CD4-positive, alpha-beta memory T cell (primary cell): ENCODE measurements at places on chromosomes 6 and 20. TPM values are rescaled to one million over a fixed set of nuclear protein-coding genes. Genes with fewer than 3 reads are reported as not detected.

GRCh38 chr6:4084444-4085331 lies 5.8 kb upstream of the FAM217A start:
- DNase-seq, result no peak
- H3K4me1 ChIP-seq, result no peaks in the 10 kb centered on the region
- no peaks in the 10 kb centered on the region for H3K36me3 ChIP-seq

DNA sequence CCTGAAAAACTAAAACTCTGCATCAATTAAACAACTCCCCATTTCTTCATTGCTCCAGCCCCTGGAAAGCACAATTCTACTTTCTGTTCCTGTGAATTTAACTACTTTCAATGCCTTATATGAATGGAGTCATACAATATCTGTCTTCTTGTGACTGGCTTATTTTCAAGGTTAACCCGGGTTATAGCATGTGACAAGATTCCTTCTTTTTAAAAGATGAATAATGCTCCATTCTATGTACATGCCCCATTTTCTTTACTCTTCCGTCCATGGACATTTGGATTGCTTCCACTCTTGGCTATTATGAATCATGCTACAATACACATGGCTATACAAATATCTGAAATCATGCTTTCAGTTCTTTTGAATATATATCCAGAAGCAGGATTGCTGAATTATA lies 334.9 kb upstream of the ID4 start:
- H3K4me3 ChIP-seq, result no peak overlapping the region
- DNase-seq, result no peak
- no peaks in the 10 kb centered on the region for H3K27me3 ChIP-seq
- no peaks in the 10 kb centered on the region for H3K4me1 ChIP-seq
- no peaks in the 10 kb centered on the region for H3K36me3 ChIP-seq
- no peak overlapping the region for H3K27ac ChIP-seq

DNA sequence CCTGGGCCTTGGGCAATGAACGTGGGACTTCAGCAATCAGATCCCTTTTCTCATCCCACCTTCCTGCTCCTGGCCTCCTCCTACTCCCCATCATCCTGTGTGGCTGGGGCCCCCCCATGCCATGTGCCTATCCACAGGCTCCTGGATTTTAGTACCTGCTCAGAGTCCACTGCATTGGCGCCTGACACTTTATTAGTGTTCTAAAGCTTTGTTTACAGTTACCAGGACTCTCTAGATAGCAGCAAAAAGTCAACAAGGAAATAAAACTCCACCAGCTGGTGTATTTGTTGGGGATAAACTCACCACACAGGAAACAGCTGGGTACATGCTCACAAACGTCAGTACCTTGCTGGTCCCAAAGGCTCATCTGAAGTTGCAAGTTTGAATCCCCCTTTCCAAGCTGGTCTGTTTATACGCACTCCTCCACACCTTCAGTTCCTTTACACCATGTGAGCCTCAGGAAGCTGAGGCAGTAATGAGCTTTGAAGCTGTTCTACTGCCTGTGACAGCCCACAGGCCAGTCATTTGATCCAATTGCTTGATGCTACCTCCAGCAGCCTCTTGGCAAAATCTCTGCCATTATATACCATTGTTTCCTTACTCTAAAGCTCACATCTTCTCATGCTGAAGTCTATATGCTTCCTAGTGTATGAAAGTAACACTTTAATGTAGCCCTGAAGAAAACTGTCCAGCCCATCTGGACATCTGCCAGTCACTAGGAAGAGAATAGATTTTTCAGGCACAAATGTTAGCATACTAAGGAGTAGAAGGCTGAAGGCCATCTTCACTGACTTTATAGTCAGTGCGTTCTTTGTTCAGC lies 76.6 kb downstream of the ANKEF1 start:
- no peak overlapping the region for H3K4me3 ChIP-seq
- no peaks in the 10 kb centered on the region for H3K36me3 ChIP-seq
- no peak for DNase-seq

DNA sequence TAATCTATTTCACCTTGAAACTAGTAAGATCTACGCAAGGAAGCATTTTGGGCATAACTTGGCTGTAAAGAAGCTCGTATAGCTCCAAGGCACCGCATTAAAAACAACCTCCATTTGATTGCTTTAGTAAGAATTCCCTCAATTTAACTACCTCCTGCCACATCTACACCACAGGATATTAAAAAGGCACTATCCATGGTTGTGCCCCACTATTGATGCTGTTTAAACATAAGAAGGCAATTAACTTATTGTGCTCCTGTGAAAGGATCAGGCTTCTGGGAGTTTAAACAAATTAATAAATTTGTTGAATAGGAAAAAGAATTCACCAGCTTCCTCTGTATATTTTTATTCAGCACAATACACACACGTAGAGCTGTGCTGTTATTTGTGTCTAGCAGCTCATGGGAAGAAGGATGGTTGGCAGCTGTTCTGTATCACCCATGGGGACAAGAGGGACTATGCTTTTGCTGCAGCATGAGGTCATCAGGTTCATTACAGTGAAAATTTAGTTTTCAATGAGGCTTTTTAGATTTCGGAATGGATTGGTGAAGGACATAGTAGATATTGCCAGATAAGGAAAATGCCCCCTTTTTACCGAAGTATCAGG lies 513.3 kb downstream of the HAO1 start:
- H3K4me1 ChIP-seq, result no peaks in the 10 kb centered on the region
- H3K27me3 ChIP-seq, result no peaks in the 10 kb centered on the region
- no peaks in the 10 kb centered on the region for H3K36me3 ChIP-seq
- no peak overlapping the region for H3K27ac ChIP-seq
- DNase-seq, result no peak

GRCh38 chr20:61524951-61525666 lies 273.0 kb downstream of the CDH4 start:
- H3K4me3 ChIP-seq, result no peak overlapping the region
- H3K27me3 ChIP-seq, result no peaks in the 10 kb centered on the region
- no peak for DNase-seq
- H3K27ac ChIP-seq, result no peak overlapping the region

GRCh38 chr6:45951321-45952167 lies 64.1 kb downstream of the CLIC5 start:
- no peak for DNase-seq
- no peak overlapping the region for H3K4me3 ChIP-seq
- no peaks in the 10 kb centered on the region for H3K27me3 ChIP-seq
- peaks cover 6% of the 10 kb centered on the region for H3K36me3 ChIP-seq

DNA sequence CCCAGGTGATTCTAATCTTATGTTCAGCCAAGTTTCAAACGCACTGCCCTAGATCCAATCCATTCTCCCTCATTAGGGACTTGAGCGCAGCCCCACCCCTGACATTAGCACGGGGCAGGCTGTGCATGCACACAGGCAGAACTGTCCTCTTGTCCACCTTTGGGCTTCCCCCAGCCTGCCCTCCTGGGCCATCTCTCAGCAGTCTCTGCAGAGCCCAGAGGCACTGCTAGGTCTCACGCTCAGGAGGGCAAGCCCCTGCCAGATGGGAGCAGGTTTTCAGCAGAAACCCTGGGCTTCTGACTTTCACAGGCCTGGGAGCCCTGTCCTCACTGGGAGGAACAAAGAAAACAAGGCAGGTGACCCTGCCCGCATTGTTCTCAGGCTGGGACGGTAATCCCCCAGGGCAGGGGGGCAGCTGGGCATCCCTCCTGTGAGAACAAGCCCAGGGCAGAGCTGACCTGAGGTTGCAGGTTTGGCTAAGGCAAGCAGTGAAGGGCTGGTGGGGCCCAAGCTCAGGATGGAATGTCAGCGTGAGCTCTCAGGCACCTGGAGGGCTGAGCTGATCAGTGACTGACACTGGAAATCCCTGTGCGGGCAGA lies 24.5 kb downstream of the KCNK5 start:
- no peak for DNase-seq
- no peak overlapping the region for H3K27ac ChIP-seq
- H3K27me3 ChIP-seq, result no peaks in the 10 kb centered on the region
- H3K4me1 ChIP-seq, result peaks cover 5% of the 10 kb centered on the region

TPX2 gene
- total RNA-seq, result 0.44 TPM

UBD gene
- not detected for total RNA-seq

GRCh38 chr6:156306531-156306930 lies 470.6 kb upstream of the ARID1B start:
- no peaks in the 10 kb centered on the region for H3K4me1 ChIP-seq
- H3K36me3 ChIP-seq, result no peaks in the 10 kb centered on the region
- no peaks in the 10 kb centered on the region for H3K27me3 ChIP-seq

DNA sequence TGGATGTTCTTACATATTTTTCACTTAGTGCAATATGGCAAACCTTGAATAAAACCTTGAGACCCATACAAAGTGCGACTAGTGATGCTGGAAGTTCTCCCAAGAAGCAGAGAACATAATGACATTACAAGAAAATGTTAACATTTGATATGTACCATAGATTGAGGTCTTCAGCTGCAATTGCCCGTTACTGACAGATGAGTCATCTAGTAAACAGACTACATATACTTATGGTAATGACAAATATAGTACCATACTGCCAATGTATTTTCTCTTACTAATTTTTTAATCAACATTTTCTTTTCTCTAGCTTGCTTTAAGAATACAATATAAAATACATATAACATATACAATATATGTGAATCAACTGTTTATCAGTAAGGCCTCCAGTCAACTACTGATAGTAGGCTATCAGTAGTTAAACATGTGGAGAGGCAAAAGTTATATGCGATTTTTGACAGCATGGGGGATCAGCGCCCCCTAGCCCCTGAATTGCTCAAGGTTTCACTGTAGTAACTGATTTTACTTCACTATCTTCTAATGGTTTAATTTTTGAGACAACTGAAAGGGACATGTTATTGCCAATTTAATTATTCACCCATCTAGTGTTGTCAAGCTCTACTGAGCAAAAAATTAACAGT lies 166.7 kb upstream of the ADGRB3 start:
- H3K27ac ChIP-seq, result no peak overlapping the region
- H3K27me3 ChIP-seq, result no peaks in the 10 kb centered on the region
- DNase-seq, result no peak
- no peak overlapping the region for H3K4me3 ChIP-seq

GRCh38 chr20:33703498-33704137 lies 16.5 kb downstream of the PXMP4 start:
- no peaks in the 10 kb centered on the region for H3K27me3 ChIP-seq
- no peak for DNase-seq
- H3K4me3 ChIP-seq, result no peak overlapping the region
- no peaks in the 10 kb centered on the region for H3K4me1 ChIP-seq
- peaks cover 6% of the 10 kb centered on the region for H3K36me3 ChIP-seq

TFAP2D gene
- total RNA-seq, result not detected
